ENCODE measurements at places on chromosomes 12 and 14.

DNA sequence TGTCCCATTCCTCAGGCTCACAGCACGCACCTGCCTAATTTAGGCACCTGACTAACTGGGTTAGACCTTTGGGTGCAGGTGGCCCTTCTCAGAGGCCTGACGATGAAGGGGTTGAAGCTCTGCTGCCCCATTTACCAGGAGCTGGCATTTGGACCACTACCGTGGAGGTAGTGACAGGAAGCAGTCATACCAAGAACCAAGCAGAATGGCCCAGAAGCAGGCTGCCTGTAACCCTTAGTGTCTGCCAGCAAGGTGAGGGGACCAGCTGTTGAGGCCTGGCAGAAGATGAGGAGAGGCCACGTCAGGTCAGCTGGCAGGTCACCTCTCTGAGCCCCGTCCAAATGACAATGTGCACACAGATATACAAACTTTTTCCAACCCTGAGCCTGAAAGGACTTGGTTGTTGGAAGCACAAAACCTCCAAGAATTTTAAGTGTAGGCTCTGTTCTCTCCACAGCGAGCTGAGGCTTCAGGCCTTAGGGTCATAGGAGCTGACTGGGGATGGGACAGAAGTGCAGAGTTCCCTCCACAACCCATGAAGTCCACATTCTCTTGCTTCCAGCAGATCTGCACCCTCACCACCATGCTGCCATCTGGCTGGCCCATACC is 23.1 kb downstream of the VASH1 start:
- no peak for DNase-seq

DNA sequence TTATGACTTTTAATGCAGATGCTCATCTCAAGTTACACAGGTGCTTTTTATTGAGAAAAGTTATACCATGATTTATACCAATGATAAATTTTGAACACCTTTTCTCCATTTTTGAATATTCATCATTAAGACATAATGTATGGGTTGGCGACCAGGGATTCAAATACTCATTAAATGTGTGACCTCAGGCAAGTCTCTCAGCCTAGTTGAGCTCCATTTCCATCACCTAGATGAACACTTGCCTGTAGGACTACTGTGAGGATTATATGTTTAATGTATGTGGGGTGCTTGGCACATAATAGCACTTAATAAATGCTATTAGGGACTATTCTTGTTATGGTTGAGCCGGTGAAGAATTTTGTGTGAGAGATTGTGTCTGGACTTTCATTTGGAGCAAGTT is 228.6 kb downstream of the CHST11 start:
- DNase-seq: no peak

DNA sequence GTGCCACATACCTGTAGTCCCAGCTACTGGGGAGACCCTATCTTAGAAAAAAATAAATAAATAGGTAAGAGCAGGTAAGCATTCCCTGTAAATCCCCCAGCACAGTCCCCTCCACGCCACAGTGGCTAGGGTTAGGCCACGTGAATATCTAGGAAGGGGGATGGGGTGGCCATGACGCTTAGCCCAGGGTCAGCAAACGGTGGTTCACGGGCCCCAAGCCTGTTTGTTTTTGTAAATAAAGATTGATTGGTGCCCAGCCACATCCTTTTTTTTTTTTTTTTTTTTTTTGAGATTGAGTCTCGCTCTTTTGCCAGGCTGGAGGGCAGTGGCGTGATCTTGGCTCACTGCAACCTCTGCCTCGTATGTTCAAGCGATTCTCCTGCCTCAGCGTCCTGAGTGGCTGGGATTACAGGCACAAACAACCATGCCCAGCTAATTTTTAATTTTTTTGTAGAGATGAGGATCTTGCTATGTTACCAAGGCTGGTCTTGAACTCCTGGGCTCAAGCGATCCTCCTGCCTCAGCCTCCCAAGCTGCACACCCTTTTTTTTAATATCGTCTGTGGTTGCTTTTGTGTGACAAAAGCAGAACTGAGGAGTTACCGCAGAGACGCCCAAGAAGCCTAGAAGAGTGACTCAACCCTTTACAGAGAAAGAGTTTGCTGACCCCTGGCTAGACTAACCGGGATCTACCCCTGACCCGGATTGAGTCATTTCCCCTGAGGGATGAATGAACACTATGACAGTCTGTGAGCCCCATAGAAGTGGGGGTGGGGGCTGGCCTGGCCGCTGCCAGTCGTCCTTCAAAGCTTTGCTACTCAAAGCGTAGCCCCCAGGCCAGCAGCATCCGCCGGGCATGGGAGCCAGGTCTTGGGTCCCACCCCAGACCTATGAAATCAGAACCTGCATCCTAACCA is 113.7 kb upstream of the NCOR2 start:
- DNase-seq: peak; percentile 47

DNA sequence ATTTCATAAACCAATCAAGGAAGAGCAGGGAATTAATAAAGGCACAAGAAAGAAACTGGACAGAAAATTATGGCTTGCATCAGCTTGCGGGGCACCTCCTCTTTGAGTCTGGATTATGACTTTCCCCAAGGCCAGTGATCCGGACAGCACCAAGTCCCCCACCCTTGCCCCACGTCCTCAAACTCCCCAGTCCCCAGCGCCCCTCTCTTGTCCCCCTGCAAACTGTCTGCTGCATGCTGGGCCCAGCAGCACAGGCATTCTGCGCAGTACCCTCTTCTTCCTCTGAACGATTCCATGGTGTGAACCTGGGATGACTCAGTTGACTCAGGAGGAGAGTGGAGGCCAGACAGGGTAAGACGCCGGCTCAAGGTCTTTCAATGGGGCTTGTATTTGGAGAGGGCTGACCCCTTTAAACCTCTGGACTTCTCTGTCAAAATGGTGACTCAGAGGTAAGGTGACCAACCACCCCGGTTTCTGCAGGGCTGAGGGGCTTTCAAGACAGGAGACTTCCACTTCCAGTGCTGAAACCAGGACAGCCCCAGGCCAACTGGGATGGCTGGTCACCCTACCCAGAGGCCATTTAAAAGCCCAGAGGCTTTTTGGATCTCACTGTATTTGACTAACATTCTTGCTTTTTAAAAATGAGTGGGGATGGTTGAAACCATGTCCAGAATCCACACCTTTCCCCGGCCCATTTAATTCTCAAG is 13.5 kb downstream of the C14orf132 start:
- DNase-seq: no peak

- no peak for DNase-seq
Observed at GRCh38 chr12:17414596-17414995, 675.4 kb downstream of the RERGL start.

DNA sequence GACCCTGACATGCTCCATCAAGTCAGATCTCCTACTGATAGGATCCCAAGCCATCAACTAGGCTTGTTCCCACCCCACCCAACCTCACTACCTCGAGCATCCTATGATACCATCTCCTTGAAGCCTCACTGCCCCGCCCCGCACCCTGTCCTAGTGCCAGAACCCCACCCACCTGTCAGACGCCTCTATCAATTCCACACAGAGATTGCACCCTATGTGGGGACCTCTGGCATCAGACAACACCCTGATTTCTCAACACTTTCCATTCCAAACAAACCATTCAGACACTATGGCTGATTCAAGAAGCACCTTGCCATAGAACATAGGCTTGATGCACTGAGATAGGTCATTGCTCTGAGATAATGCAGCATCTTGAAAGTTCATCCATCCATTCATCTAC is 3.1 kb upstream of the GLTP start:
- DNase-seq: no peak

DNA sequence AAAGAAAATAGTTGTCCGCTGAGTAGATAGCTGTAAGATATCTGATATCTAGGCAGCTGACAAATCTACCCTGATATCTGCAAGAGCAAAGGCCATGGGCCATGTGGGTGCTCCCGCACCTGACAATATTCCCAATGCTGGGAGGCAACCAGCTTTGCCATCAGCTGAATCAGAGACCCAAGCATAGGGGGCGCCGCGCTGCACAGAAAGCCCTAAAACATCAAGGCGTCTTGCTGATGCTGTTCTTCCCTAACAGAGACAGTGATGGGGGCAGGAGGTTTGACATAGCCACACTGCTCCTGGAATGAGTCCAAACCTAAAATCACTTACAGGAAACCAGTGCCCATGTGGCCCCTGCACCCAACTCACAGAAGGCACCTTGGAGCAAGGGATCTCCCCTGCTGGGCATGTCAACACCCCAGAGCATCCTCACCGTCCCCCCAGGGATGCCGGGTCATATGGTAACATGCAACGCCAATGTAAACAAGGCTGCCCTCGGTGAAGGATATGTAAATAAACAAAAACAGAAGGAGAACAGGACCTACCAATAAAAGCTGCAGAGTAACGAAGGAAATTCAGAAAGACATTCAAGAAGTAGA is 199.5 kb downstream of the TMEM132D start:
- DNase-seq: no peak

DNA sequence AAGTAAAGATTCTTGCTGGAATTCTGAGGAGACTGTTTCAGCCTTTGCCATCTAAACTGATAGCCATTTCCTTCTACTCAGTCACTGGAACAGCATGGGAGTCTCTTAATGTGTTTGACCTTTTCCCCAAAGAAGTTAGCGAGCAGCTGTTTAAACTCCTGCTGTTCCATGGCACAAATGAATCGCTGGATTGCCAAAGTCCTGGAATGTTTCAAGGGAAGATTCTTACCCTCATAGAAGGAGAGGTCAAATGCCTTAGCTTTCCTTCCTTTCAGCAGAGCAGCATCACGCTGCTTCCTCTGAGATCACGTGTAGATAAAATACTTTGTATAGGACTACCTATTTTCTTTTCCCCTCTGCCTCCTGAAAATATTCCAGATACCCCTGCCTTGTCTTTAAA is 10.5 kb upstream of the NR2C1 start:
- no peak for DNase-seq

DNA sequence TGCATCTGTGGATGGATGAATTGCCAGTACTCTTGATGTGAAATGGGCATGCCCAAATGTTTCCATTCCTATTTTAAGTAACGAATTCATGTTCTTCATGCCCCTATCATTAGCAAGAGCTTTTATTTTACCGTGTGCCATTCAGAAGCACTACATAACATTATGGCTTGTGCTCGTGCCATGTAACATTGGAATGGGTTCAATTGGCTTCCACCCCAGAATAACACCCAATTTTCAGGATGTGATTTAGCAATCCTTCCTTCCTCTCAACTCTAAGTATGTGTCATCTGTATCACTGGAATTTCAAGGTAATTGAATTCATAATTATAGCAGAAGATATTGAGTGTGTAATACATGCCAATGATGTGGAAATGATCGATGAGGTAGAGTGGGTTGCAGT is 145.8 kb upstream of the TMPO start:
- no peak for DNase-seq

- DNase-seq: no peak
Observed at GRCh38 chr12:32089156-32089555, 17.5 kb upstream of the BICD1 start.

GRCh38 chr14:96204151-96205058 is at the start of gene BDKRB2:
BDKRB2 (plus strand) TSS chr14:96204839; CDS start chr14:96237108, 32,269 bp downstream.
- no peak for DNase-seq

DNA sequence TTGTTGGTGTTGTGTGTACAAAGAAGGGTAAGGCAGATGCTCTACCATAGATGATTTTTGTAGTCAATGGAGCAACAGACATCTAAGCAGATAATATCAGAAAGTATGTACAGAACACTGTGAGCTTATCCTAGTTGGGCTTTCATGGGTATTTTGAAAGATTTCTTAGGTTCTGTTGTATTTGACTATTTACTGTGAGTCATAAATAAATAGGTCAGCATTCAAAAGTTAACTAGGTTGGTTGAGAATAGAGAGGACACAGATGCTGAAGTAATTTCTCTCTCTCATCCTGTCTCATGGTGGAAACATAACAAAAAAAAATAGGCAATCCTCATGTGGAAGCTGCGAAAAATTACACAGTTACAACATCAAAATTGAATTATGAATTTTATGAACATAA is 413.5 kb downstream of the CCDC91 start:
- no peak for DNase-seq

- no peak for DNase-seq
Observed at GRCh38 chr14:96215452-96216244, 11.0 kb downstream of the BDKRB2 start.

- DNase-seq: no peak
Observed at GRCh38 chr12:123906711-123907420, 65.8 kb downstream of the CCDC92 start.

DNA sequence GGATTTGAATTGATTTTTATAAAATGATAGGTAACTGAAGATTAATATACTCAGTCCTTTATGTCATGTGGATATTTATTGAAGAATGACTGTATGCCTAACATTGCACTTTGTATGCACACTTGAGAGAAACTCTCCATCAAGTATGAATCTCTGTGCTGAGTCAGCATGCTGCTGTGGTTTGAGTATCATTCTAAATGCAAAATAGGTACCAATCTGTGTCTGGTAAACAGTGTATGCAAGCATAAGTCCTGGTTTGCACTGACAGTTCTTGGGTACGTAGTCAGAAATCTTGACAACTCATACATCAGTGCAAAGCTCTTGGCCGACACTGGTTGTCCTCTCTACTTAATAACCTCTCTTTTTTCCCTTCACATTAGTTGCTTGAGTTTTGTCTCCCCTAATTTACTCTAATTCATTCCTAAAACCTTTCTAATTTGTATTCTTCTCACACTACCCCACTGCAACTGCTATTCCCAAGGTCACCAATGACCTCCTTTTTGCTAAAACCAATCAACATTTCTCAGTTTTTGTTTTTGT is 21.8 kb downstream of the MGAT4C start:
- DNase-seq: no peak

GRCh38 chr12:45575823-45576475 is 153.6 kb upstream of the ARID2 start:
- DNase-seq: no peak

DNA sequence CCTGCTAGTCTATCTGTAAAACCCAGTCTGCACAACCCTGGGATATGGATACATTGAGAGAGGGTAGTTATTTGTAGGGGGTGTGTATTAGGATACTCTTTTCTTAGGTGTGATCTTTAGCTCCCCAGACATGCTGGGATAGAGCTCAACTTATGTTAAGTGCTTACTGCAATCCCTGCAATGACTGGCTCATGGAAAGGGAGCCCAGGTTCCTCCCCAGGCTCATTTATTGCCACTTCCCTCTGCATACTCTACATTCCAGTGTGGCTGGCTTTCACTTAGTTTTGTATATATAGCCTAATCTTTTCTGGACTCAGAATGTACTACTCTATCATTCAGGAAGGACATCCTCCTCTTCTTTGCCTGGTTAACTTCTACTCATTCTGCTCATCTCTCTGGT is 172.0 kb downstream of the SYT10 start:
- DNase-seq: no peak

GRCh38 chr12:64991121-64991611 is 129.9 kb downstream of the WIF1 start:
- DNase-seq: no peak

All from stimulated activated CD8-positive, alpha-beta memory T cell treated with anti-CD3 and anti-CD28 coated beads, Interleukin-7, amount 100 ng/mL, for 48 hours (primary cell).